Prostate gland (tissue), 2 donors: ENCODE measurements at places on chromosomes 11 and 22. TPM values are rescaled to one million over a fixed set of nuclear protein-coding genes. Genes with fewer than 3 reads are reported as not detected.

RIN1 gene
- 16.9 TPM for total RNA-seq

C11orf52 gene
- 31.5 TPM for total RNA-seq

DNA sequence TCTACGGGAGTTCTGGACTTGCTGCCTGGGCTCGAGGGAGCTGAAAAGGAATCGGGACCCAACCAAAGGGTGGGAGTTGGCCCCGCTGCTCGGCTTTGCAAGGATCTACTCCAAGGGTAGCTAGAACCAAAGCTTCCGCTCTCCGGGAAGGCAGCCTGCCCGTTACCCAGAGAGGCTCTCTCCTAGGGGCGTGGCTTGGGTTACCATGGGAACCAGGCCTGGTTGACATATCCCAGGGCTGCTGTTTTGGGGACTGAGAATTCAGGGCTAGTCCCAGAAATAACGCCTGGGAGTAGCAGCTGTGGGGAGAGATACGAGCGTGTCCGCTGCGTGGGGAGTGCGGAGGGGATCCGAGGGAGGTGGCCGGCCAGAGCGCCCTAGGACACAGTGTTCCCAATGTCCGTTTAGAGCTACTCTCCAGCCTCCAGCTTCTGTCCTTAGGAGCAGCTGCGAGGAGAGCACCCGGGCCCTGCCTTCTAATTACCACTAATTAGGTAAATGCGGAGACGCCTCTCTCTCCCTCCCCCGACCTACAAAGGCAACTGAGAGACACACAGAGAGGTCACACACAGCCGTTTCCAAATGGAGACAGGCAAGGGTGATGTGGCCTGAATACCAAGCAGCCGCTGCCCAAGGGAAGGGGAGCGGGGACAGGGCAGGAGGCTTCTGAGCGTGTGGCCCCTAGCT, 141.6 kb upstream of the CADM1 start:
- H3K4me3 ChIP-seq = no peak overlapping the region
- no peak for DNase-seq
- H3K36me3 ChIP-seq = no peaks in the 10 kb centered on the region
- no peaks in the 10 kb centered on the region for H3K4me1 ChIP-seq
- H3K27ac ChIP-seq = no peak overlapping the region

MS4A4E gene
- not detected for total RNA-seq

GRCh38 chr11:71096751-71097388, 155.5 kb downstream of the SHANK2 start:
- H3K4me3 ChIP-seq = no peak overlapping the region
- DNase-seq = no peak
- H3K36me3 ChIP-seq = no peaks in the 10 kb centered on the region

OR8A1 gene
- not detected for total RNA-seq

DNA sequence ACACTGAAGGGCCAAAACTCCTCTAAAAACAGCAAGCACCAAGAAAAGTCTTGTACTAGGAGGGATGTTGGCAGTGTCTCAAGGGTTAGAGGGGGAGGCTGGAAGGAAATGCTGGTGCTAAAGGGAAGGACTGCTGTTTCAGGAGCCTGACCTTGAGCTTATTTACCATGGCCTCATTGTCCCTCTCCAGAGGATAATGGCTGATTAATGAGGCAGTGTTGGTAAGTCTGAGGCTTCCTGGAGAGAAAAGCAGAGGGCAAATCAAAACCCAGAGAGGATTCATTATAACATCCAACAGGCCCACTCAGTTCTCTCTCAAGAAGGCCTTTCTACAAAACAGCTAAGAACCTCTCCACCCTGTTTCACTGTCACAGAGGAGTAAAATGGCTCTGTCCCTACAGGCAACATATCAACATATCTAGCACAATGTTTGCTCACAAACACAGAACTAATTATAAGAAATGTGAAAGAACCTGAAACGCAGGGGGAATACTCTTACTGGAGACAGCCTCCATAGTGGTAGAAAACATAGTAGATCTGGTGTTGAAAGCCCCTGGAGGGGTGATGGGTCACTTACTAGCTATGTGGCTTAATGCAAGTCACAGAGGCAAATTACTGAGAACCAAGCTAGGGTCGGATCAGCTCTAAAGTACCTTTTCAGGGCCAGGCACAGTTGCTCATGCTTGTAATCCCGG, 31.4 kb downstream of the NUMA1 start:
- H3K4me3 ChIP-seq = no peak overlapping the region
- H3K4me1 ChIP-seq = no peaks in the 10 kb centered on the region
- DNase-seq = no peak
- H3K36me3 ChIP-seq = no peaks in the 10 kb centered on the region
- H3K27me3 ChIP-seq = no peaks in the 10 kb centered on the region

DNA sequence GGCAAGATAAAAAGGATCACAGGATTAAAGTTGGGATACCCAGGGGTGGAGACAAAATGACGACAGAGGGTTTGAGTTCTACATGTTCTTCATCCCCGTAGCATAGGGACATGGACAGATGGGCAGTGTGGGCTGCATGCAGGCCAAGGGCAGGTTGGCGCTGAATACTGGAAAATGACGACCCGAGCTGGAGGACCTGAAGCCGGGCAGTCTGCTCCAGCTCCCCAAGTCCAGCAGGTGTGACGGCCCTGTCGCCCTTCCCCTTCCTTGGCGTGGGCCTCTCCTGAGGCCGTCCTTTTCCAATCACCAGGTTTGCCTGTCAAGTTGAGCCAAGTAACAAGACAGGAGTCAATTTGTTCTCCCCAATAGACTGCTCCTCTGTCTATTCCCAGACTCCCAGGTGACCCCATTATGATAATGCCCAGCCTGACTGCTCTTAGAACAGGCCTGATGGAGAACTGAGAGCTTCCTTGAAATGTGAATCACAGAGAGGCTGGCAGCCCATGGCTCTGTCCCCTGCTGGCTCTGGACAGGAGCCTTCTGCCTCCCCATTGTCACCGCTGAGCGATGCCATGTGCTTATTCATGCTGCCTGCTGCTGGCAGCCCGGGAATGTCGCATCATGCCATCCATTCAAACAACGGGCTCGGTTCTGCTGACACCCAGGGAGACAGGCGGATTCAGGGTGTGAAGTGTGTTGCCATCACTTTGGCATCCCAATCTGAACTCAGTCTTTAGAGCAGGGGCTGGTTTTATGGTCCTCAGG, 392.1 kb downstream of the NTM start:
- H3K4me3 ChIP-seq = no peak overlapping the region
- no peaks in the 10 kb centered on the region for H3K27me3 ChIP-seq
- no peak for DNase-seq

PDHX gene
- total RNA-seq = 29.1 TPM

DNA sequence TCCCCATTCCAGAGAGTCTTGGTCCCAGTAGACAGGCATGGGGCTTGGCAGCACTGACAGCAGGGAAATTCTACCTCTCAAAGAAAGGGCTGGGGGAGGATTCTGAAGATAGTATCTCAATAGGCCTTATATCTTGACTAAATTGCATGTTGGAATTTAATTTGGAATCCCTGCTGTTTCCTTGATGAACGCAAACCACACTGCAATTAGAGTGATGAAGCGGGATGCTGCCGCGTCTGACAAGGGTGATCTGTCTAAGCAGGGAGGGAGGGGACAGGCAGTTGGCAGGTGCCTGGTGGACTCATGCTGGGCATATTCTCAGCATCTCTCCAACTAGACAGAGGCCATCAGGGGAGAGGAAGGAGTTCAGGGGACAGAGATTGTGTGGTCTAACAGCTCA, 48.4 kb downstream of the COMMD9 start:
- H3K36me3 ChIP-seq = no peaks in the 10 kb centered on the region
- no peak overlapping the region for H3K27ac ChIP-seq
- DNase-seq = no peak
- H3K4me1 ChIP-seq = no peaks in the 10 kb centered on the region
- H3K27me3 ChIP-seq = no peaks in the 10 kb centered on the region
- no peak overlapping the region for H3K4me3 ChIP-seq

C11orf21 gene
- total RNA-seq = not detected

MYOD1 gene
- total RNA-seq = not detected

DNA sequence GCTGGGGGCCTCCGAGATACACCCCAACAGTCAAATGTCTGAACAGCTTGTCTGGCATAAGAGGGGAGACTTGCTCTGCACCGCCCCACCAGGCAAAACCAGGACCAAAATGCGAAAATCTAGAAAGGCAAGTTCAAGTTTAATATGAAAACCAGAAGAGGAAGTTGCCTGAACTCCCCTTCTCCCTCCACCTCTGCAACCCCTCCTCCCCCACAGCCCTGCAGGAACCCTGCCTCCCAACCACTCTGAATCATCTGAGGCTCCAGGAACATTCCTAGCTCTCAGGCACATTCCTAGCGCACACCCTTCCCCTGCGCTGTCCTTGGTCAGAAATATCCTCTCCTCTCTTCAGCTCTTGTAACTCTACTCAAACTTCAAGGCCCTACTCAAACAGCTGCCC, 36.7 kb downstream of the ISX start:
- H3K27me3 ChIP-seq = no peaks in the 10 kb centered on the region
- no peak overlapping the region for H3K4me3 ChIP-seq
- no peak for DNase-seq
- no peaks in the 10 kb centered on the region for H3K36me3 ChIP-seq

DNA sequence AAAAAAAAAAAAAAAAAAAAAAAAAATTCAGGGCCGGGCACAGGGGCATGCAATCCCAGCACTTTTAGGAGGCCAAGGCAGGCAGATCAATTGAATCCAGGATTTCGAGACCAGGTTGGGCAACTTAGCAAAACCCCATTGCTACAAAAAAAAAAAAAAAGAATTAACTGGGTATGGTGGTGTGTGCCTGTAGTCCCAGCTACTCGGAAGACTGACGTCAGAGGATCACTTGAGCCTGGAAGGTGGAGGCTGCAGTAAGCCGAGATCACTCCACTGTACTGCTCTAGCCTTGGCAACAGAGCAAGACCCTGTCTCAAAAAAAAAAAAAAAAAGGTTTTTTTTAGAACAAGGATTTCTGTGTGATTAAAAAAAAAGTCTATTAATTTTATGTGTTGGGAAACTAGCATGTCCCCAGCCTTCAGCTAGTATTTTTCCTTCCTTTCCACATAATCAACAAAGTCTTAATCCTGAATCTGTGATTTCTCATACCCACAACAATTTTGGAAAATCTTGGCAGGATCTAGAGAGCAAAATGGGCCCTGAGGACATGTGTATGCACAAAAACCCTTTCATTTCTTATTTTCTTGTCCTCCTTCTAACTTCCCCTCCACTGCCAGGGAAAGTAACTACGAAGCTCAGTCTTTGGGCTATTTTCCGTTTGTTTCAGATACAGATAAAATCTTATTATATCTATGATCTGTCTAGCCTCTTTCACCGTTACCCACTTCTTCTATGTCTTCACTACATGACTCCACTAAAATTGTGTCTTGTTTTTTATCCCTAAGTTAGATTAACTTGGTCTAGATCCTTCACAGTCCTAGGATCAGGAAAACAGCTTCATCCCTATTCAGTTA, 5.7 kb upstream of the AMBRA1 start:
- no peak for DNase-seq
- no peaks in the 10 kb centered on the region for H3K27me3 ChIP-seq
- H3K4me3 ChIP-seq = no peak overlapping the region

- DNase-seq = no peak
- no peaks in the 10 kb centered on the region for H3K27me3 ChIP-seq
- H3K27ac ChIP-seq = no peak overlapping the region
- no peaks in the 10 kb centered on the region for H3K4me1 ChIP-seq
- H3K36me3 ChIP-seq = no peaks in the 10 kb centered on the region
- no peak overlapping the region for H3K4me3 ChIP-seq
These were observed 30.7 kb downstream of the PRR5L start for GRCh38 chr11:36326524-36327419.
